GM03348 (cell line): ENCODE measurements at places on chromosomes 13 and 19.

DNA sequence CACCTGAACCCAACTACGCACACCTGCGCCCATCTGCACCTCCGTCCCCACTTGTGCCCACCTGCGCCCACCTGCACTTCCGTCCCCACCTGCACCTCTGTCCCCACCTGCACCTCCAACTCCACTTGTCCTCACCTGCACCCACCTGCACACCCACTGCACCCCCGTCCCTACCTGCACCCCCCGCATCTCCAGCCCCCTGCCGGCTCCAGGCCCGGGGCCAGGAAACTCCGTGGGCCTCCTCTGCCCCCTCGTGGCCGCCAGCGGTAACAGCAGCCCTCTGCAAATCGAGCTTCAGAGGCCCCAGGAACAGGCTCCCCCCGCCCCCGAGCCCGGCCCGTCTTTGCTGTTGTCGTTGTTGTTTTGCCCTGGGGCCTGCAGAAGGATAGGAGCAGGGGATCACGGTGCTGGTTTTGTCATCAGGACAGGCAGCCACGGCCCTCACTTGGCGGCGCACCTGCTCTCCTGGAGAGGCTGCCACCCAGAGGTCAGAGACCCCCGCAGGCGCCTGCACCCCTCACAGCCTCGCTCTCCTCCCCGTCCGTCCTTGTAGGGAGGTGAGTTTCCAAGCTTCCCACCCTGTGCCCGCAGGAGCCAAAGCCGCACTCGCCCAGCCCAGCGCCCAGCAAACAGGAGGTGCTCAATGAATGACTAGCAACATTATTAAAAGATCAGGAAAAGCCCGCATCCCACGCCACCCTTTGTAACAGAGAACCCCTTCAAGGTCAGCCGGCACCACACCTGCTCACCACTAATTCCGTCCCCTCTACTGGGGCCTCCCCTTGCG, 65.4 kb downstream of the GNG7 start:
- peak; percentile 91 for DNase-seq

DNA sequence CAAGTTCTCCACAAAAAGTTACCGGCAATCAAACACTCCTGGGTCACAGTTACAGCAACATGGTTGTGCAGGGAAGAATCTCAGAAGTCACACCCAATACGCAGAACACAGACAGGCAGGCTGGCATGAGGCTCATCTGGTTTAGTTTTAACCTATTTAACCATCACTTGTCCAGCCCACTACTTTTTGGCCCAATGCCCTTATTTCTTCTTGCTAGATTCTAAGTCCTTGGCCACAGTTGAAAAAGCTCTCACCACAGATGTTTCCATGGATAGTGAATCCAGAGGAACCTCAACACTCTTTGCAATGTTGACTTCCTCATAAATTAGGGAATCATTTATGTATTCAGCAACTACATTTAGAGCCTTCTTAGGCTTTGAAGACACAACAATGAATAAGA, 50.7 kb upstream of the FNDC3A start:
- no peak for DNase-seq

DNA sequence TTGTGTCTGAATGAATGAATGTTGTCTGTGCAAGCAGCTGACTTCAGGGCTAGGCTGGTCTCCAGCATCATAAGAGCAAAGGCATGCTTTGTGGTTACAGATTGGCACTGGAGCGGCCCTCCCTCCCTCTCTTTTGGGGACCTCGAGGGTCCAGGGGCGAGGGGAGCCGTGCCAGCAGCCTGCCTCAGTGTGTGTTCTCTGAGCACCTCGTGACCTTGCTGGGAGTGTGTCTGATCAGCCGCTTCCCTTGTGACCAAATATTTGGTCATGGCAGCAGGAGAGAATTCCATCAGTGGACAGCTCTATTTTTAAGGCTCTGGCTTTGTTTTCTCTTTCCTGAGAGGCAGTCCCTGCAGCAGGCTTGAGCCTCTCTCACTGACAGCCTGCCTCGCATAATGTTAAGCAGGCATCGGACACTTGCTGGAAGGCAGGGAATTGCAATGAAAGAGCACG, 329.7 kb downstream of the UQCRFS1 start:
- DNase-seq = peak; percentile 85

DNA sequence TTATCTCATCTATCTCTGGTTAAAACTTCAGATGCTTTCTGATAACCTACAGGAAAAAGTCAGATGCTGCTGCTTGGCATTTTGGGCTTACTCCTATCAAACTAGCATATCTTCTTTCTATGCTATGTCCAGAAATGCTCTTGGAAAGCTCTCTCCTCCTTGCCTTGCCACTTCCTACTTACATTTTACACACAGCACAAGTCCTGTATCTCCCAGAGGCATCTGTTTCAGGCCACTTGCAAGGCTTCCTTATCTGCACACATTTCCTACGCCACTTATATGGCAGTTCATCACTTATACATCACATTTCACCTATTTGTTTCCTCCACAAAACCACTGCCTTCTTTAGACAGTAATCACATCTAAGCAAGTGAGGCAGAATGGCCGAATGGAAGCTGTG, 220.3 kb downstream of the DNAJC15 start:
- DNase-seq = no peak

GRCh38 chr13:22925881-22926747, 254.7 kb upstream of the SGCG start:
- peak; percentile 60 for DNase-seq

GRCh38 chr13:80069374-80069773, 271.6 kb downstream of the SPRY2 start:
- DNase-seq = no peak

DNA sequence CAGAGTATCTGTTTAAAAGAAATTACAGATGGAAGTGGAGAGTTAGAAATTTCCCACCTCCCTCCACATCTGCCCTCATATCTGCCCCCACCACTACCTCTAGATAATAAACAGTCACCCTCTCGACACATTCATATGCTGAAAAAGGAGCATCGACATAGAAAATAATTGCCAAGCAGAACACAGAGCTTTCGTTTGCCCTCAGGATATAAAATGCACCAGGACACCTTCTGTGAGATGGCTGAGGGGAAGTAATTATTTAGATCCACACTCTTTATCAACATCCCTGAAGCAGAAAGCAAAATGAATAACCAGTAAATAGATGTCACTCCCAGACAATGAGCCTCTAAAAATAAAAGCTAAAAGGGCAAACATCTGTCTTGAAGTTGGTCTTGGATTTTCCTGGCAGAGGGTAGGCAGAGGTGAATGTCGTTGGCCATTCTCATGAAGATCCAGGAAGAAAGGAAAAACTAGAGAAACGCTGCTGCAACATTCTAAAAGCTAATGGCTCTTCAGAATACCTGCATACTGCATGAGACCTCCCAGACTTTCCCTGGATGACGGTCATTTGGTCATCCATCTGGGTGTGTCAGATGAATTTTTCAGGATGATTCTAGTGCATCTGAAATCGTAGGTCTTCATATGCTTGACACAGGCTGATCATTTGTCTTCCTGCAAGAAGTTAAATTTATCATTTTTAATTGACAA, 527.5 kb downstream of the RFC3 start:
- no peak for DNase-seq

DNA sequence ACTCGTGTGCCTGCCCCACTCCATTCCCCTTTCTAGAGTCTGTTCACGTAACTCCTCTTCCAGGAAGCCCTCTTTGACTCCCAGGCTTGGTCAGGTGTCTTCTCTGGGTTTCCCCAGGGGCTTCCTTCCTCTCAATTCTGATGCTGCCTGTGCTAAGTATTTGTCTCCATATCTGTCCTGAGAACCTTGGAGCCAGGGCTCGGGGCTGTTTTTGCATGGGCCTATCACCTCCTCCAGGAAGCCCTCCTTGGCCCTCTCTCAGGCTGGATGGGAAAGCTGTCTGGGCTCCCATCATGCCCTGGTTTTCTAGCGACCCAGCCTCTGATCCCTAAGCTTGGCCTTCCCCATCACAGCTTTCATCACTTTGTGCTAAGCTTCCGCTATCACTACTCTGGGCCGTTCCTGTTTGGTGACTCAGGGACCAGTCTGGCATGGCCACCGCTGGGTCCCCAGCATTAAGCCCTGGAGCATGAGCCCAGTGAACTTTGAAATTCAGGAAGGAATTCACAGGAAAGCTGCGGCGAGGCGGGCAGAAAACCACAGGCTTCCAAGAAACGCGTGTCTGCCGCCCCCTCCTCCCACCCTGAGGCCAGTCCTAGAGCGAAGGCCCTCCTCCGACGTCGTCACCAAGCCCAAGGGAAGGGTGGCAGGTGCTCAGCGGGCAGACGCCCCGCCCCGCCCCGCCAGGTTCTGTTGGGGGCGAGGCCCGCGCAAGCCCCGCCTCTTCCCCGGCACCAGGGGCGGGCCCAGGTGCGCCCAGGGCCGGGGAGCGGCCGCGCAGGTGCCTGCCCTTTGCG, 486 bp upstream of the SPINT2 start:
- peak; percentile 74 for DNase-seq

- DNase-seq = peak; percentile 53
Measured at GRCh38 chr19:47097396-47098201, 16.0 kb downstream of the ZC3H4 start.

- peak; percentile 50 for DNase-seq
Measured at GRCh38 chr19:1133471-1133929, 29.7 kb downstream of the GPX4 start.

DNA sequence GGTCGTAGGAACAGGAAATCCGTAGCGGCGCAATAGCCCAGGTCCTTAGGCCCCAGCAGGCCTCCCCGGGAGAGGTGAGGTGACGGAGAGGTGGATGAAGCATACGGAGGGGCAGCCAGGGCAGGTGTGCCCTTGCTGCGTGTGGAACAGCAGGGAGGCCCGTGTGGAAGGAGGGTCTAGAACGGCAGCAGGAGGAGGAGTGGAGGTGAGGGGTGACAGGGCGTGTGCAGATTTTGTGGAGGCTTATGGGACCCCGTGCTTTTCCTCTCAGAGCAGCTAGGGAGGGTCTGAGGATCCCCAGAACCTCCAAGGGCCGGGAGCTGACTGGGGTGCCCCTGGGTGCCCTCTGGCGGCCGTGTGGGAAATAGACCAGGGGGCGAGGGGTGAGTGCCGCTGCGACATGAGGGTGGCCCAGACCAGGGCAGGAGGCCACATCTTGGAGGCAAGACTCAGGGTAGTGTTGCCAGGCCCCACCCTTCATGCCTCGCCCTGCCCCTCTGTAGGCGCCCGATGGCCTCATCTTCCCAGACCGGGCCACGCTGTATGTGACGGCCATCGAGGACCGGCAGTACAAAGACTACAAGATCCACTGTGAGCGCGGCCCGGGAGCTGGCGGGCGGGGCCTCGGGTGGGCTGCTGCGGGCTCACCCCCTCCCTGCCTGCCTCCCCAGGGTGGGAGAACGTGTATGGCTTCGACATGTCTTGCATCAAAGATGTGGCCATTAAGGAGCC, 5.0 kb upstream of the ADM5 start:
- DNase-seq = peak; percentile 42

- no peak for DNase-seq
Measured at GRCh38 chr13:29067306-29067945, 247.3 kb downstream of the MTUS2 start.

DNA sequence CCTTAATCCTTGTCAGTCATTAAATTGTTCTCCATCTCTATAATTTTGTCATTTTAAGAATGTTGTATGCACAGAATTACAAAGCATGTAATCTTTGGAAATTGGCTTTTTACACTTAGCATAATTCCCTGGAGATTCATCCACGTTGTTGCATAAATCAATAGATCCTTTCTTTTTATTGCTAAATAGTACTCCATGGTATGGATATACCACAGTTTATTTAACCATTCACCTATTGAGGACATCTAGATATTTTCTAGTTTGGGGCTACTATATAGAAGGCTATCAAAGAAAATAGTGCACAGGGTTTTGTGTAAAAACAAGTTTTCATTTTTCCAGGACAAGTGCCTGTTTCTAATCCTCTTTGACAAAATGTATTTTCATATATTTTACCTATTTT, 523.6 kb upstream of the KLF12 start:
- DNase-seq = no peak

GRCh38 chr13:33109271-33109697, 93.1 kb downstream of the KL start:
- DNase-seq = peak; percentile 31

GRCh38 chr13:40629678-40630384, 36.6 kb downstream of the FOXO1 start:
- DNase-seq = no peak

GRCh38 chr19:28614634-28615545, 598.1 kb downstream of the UQCRFS1 start:
- no peak for DNase-seq

- DNase-seq = no peak
Measured at GRCh38 chr13:114049626-114050101, 75.8 kb upstream of the C13orf46 start.

DNA sequence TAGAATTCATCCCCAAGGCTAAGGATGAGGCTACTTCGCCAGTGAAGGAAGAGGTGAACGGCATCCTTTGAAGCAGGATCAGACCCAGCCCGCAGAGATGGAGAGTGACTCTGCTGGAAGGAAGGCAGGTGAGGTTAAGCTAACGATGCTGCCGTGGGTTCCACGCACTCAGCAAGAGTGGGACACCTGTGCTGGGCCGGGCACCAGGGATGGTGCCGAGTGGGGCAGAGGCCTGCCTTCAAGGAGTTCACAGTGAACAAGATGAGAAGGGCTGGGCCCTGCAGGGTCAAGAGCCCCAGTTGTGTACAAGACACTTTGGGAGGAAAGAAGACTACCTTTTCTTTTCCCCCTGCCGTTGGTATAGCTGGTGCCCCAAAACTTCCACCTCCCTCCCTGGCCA, 606.6 kb downstream of the LIG4 start:
- no peak for DNase-seq

DNA sequence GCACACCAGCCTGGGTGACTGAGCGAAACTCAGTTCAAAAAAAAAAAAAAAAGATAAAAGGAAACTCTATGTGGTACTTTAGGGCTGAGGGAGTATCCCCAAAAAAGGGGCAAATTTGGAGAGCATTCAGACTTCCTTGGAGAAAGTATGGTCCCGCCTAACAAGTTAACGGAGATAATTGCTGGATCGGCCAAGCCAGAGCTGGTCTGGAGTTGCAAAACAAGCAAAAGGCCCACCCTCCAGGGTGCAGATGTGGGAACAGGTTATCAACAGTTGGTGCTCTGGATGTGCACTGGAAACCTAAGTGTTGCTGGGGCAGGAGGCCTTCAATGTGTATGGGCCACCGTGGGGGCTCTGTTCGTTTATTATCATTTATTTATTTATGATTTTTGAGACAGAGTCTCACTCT, 2.8 kb downstream of the IQCN start:
- DNase-seq = no peak

- DNase-seq = peak; percentile 12
Measured at GRCh38 chr19:23070353-23071146, 46.3 kb upstream of the ZNF730 start.

DNA sequence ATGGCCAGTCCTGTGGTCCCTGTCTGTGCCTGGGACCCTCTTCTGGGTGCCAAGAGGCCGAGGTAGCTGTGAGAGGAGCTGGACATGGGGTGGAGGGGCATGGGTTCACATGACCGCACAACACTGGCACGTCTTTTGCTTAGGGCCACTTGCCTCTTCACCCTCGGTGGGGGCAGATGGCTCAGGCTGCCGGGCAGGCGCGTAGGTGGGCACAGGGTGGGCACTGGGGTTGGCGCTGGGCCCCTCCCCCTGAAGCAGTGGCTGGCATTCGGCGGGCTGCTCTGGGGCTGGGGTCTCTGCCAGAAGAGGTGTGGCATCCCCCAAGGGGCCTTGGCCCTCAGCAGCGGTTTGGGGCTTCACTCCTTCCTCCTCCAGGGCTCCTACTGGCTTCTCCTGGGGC, 8.4 kb downstream of the PALM3 start:
- no peak for DNase-seq
